ENCODE measurements at places on chromosomes 2 and 18.

GRCh38 chr2:85537600-85538506, 1.1 kb upstream of the MAT2A start:
- no peak for DNase-seq

DNA sequence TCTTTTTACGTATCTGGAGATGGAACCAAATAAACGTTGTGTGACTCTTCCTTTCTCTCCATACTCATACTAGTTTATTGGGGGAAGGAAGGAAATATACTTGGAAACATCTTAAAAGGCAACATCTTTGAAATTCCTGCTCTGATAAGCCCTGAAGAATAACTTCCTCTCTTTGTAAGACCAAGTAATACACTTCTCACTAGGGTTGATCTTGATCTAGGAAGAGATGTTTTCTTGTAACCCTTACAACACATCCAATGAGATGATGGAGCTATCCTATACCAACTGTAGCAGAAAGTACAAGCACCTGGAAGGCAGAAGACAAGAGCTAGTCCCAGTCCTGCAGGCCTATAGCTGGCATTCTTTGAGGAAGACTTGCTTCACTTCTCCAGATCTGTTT, 2.0 kb downstream of the ANKRD44 start:
- DNase-seq: no peak

DNA sequence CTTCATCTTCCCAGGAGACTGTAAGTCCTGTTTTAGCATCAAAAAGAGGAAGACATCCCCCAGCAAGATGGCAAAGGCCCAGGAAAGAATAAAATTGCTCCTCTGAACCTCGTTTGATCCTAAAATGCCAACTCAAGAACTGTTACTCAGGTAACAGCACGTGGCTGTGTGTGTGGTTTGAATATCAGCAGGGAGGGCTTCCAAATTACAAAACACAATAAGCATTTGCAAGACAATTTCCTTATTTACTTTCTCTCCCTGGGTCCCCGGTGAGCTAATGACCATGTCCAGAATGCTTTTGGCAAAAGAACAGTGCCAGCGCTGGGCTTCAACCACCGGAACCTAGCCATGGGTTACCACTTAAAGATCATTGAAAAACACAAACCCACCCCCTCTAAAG, 163.6 kb downstream of the C1D start:
- no peak for DNase-seq

DNA sequence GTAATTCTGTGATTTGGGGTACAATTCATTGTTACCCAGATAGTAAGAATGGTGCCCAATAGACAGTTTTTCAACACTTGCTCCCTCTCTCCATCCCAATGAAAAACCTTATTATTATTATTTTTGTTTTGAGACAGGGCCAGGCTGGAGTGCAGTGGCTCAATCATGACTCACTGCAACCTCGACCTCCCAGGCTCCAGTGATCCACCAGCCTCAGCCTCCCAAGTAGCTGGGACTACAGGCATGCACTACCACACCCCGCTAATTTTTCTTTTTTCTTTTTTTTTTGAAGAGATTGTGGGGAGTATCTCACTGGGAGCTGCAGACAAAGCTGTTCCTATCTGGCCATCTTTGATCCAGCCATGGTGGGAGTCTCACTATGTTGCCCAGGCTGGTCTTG, 7.2 kb downstream of the TGFA start:
- DNase-seq: no peak

DNA sequence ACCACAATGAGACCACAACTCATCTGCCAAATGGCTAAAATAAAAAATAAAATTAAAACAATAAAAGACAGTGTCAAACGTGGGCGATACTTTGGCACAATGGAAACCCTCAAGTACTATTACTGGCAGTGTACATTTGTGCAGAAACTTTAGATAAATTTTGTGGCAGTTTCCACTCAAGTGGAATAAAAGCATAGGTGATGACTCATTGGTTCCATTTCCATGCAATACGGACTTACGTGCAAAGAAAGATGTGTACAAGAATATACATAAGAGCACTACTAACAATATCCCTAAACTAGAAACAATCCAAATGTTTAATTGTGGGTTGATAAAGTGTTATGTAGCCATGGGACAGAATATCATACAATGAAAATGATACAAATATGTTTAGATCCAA, 259.0 kb upstream of the HNMT start:
- no peak for DNase-seq

DNA sequence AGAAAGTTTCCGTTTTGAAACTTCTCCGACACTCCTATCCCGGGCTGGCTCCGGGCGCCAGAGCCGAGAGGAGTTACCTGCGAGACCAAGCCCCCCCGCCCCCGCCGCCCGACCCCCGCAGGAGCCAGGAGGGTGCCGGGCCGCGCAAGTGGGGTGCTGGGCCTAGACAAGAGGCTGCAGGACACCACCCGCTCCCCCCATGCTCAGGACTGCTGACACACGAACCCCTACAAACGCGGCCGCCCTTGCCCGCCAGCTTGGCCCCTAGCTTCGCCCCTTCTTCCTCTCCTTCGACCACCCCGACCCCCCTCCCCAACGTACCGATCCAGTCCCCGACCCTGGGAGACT, 497 bp downstream of the PLA2R1 start:
- DNase-seq: no peak

DNA sequence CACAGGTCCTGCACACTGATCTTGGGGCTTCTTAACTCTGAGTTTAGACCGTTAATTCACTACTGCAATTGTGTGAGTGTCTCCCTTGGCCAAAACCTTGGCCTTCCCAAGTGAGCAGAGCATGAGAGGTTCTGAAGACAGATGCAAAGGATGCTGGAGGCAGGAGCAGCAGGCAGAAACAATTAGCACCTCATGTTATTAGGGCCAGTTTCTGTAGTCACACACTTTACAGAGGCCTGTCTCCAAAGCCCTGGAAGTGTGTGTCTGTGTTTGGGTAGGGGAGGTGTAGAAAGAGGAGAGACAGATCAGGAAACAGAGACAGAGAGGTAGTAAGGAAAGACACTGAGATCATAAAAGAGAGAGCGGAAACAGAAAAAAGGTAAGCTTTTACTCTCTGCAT, 533.8 kb downstream of the TMEM182 start:
- DNase-seq: no peak

DNA sequence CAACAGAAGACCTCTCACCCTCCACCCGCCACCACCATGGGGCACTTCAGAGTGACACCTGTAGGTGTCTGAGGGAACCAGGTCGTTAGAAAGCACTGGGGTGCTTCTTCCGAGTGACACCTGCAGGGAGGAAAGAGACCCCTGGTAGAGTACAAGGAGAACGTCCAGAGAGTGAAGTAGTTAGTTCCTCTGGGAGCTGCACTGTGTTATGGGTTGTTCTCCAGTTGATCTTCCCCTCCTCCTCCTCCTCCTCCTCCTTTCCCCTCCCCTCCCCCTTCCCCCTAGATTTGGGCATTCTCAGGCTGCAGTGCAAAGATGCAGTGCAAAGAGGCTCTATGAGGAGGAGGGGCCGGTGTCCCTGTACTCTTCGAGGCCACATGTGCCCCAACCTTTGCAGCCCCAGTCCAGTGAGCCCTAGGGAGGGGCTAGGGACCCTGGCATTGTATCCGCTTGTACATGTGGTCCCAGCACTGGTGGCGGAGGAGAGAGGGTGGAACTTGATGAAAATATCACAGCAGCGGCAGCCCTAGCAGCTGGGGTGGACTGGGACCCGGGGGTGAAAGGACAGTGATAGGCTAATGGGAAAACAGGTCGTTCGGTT, 850 bp downstream of the DNAJB2 start:
- no peak for DNase-seq

GRCh38 chr2:29325544-29325943, 210.3 kb downstream of the CLIP4 start:
- DNase-seq: no peak

- DNase-seq: no peak
Measured at GRCh38 chr2:42875880-42876279, 83.5 kb upstream of the HAAO start.

DNA sequence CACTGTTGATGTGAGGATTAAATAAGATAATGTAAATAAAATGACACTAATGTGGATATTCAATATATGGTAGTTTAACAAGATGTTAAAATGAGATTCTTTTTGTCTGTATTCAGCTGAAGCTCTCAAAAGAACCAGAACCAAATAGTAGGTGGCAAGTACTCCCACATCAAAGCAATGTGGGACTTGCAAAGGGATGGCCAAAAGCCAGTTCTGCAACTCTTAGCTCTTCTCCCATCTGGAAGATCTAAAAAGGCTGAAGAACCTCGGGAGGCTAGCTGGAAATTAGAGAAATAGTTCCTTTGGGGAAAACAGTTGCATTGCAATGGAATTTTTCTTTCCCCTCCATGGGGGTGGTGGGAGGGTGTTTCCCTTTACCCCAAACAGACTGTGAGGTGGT, 48.7 kb downstream of the FBXO48 start:
- no peak for DNase-seq

- DNase-seq: no peak
Measured at GRCh38 chr2:190507135-190507534, 27.4 kb downstream of the NEMP2 start.

- no peak for DNase-seq
Measured at GRCh38 chr2:166593403-166593802, 99.4 kb upstream of the SCN7A start.

- no peak for DNase-seq
Measured at GRCh38 chr2:25197336-25198208, 29.2 kb upstream of the POMC start.

DNA sequence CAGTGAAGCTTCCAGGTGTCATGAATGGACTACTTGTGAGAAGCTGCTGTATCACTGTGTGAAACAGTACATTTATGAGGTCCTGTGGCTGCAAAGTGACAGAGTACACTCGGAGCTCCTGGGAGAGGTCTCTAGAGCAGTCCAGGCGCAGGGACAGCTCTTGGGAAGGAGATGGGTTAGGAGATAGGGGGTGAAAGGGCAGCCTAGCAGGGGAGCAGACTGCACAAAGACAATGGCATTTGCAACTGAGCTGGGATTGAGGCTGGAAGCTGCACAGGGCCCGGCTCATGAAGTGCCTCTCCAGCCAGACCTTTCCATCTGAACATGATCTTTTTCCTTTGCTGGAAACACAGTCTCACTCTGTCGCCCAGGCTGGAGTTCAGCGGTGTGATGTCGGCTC, 83.6 kb downstream of the RHOB start:
- DNase-seq: no peak

DNA sequence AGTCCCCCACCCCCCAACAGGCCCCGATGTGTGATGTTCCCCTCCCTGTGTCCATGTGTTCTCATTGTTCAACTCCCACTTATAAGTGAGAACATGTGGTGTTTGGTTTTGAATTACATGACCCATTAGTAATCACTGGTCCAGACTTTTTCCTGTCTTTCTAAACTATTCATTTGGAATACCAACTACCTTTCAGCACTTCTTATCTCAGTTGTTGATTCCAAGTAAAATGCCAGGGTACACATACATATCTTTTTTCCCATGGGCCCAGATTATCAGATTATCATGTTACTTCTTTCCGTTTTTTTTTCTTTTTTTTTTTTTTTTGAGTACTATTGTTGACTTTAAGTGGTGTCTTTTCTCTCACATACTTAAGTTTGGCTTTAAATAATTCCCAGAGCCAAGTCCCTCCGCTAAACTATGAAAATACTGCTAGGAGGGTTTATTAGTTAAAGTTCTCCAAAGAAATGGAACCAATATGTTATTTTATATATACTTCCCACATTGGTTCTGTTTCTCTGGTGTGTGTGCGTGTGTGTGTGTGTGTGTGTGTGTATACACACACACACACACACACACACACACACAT, 389.3 kb downstream of the IRS1 start:
- no peak for DNase-seq

- DNase-seq: no peak
Measured at GRCh38 chr2:63784461-63784860, 57.2 kb upstream of the UGP2 start.

DNA sequence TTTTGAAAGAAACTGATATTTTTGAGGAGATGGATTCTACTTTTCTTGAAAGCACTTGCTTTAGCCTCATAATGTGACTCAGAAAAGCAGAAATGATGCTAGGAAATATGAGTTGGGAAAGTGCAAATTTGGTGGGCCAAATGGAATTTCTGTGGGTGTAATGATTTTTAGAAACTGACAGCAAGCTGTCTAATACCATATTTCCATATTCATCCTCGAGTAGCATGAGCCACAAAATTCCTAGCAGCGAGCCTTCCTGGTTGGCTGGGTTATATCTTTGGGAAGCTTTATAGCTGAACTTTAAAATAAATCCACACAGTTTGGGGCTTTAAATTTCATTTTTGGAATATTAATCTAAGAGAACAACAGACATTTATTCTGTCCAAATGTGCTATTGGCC, 190.0 kb downstream of the DSC3 start:
- DNase-seq: no peak

DNA sequence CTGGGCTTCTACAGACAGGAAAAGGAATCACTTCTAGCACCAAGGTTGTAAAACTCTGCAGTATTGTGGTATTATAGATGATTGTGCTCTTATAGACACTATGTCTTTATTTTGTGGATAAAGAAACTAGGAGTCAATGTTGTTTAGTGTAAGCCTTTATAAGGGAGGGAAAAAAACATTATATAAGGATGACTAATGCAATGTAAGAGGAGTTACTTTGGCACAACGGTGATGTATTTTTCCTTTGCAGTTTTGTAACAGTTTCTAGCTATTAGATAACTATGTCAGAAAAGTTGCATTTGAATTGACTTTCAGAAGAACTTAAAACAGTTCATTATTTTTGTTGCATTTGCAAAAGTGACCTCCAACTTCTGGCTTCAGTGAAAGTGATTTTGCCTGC, 545.4 kb downstream of the CCDC85A start:
- no peak for DNase-seq

DNA sequence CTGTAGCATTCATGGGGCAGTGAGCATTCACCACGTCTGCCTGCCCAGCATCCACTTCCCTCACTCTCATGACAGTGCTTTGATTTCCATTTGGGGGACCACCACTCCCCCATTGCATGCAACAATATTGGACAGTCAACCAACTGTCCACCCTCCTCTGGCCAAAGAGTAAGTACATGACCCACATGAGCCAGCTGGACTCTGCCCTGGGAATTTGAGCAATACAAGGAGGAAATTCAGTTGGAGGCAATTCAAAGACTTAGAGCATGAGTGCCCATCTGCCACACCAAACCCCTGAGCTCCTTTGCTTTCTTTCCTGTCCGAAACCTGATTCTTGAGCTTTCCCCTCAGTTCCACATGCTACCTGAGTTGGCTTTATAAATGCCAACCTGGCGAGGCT, 41.7 kb upstream of the PNO1 start:
- DNase-seq: no peak

DNA sequence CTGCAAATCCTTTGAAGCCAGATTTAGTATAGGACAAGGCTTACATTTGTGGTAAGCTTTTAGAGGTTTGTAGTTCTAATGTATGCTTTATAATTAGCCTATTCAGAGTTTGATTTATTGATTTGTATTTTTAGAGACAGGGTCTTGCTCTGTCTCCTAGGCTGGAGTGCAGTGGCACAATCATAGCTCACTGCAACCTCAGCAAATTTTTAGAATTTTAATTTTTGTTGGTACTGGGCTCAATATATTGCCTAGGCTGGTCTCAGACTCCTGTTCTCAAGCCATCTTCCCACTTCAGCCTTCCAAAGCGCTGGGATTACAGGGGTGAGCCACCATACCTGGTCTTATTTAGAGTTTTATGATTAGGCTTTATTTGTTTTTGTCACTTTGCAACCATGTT, 4.5 kb downstream of the KCNJ13 start:
- DNase-seq: no peak

Data from natural killer cell treated with Interleukin-12 subunit alpha and Interleukin-12 subunit beta and Interleukin-15 and Interleukin-18, amount 100 ng/mL, for 72 hours (primary cell).